NCI-H2029 treated with DMSO at 0.1 percent for 48 hours (cell line): ENCODE measurements at places on chromosomes 2 and 18.

GRCh38 chr18:48319801-48320638, 89.2 kb downstream of the ZBTB7C start:
- DNase-seq, result peak; percentile 92

GRCh38 chr18:35479911-35480586, 17.7 kb downstream of the INO80C start:
- DNase-seq, result no peak

GRCh38 chr18:407626-408224, 92.8 kb downstream of the COLEC12 start:
- no peak for DNase-seq

DNA sequence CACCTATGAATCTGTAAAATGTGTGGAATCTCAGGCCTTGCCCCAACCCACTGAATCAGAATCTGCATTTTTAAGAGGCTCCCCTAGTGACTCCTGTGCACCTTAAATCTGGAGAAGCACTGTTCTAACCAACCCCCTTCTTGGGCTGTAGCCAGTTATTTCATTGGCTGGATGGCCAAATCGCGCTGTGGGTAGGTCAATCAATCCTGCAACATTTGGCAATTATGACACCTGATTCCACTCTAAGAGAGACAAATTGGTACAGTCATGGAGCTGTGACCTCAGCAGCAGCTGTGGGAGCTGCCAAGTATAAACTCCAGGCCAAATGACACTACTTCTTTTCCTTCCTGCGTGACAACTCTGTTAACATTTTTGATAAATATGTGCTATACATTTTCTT, 208.7 kb downstream of the CLIP4 start:
- no peak for DNase-seq

DNA sequence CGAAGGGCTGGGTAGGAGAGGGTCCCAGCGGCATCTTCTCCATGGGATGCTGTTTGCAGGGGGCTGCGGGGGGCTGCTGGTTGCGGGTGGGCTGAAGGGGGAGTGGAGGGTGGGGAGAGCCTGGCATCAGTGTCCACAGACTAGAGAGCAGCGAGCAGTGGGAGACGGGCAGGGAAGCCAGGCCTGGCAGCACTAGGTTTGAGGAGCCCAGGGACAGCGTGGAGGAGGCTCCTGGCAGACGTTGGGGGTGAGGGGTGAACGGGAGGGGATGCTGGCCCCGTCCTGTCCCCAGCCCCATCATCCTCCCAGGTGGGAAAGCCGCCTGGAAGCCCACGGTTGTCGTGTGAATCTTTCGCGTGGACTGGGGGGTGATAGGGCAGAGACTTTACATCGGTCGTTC, 48.2 kb upstream of the TFCP2L1 start:
- DNase-seq, result no peak

DNA sequence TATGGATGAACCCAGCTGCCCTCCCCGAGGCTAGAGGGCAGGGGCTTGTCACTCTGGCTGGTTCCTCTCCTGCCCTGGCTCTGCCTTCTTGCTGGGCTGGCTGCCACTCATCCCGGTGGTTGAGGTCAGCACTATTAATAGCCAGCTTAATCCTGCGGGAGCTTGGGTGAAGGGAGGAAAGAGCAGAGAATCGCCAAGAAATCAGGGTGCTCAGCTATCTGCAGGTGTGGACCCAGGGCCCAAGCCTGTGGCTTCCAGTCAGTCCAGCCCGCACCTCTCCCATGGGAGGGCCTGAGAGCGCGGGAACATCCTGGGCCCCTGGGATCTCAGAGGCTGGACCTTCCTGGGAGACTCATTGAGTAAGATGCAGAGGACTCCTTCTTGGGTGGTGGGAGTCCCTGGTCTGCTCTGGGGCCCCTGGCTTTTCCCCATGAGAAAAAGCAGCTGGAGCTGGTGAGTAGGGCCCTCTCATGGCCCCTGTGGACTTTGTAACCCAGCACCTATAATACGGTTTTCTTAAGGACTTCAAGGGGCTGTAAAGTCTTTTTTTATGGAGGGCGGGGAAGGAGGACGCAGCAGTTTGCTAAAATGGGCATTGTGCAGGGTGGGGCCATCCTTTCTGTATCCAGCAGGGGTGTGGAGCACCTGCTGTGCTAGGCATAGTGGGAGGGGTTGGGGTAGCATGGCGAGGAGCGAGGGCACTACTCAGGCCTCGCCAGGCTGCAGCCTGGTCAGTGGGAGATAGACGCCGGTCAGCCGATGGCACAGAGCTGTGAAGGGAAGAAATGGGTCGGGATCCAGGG, 27.4 kb upstream of the CNNM3 start:
- no peak for DNase-seq

GRCh38 chr2:222038067-222038802, 260.6 kb downstream of the PAX3 start:
- no peak for DNase-seq

DNA sequence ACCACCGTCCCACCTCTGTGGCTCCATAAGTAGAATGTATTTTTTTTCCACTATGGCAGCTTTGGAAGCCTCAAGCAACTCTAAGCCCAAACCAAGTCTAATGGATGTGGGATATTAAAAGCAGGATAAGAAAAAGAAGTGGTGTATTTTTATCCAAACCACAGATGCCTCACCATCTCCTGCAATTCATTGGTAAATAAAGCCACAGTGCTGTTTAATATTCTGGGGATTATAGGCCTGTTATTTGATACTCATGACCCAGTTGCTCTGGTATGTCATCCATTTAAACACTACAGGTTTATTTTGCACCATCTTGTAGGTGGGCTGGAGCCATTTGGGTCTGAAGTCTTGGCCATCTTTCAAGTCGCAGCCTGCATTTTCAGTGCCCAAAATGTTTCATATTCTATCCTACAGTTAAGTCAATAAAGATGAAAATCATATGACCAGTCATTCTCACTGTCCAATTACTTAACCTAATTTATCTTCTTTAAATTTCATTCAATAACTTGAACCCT, 279.5 kb upstream of the EPHA4 start:
- DNase-seq, result no peak

- no peak for DNase-seq
Observed at GRCh38 chr18:56291294-56291693, 347.1 kb downstream of the TXNL1 start.

- no peak for DNase-seq
Observed at GRCh38 chr2:227826019-227826521, 12.4 kb downstream of the CCL20 start.

DNA sequence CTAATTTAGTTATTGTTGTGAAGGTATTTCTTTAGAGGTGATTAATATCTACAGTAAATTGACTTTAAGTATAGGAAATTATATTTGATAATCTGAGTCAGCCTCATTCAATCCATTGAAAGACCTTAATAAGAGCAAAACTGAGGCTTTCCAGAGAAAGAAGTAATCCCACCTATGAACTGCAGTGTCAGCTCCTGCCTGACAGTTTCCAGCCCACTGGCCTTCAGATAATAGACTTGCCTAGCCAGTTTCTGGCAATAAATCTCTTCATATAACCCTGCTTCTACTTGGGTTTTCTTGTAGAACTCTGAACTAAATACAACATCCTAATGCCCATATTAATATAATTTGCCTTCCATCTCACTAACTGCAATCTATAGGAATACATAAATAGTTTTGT, 437.9 kb upstream of the UBE2E3 start:
- DNase-seq, result no peak

GRCh38 chr2:72830273-72830672, 4.4 kb upstream of the EXOC6B start:
- no peak for DNase-seq

DNA sequence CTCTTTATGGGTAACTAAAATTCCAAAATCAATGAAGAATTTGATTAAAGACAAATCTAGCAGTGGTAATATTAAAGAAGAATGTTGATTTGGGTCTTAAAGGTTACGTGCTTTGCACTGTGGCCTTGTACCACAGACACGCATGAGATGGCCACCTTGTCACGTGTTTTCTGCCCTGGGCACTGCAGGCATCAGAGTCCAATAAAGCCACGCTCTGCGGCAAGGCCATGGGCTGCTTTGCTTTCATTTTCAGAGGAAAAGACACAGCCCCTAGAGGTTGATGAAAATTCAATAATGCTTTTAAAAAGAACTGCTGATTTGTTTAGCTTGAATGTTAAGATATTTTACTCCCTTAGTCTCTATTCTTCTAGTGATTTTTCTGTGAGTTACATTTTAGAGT, 30.4 kb downstream of the AOX1 start:
- no peak for DNase-seq

DNA sequence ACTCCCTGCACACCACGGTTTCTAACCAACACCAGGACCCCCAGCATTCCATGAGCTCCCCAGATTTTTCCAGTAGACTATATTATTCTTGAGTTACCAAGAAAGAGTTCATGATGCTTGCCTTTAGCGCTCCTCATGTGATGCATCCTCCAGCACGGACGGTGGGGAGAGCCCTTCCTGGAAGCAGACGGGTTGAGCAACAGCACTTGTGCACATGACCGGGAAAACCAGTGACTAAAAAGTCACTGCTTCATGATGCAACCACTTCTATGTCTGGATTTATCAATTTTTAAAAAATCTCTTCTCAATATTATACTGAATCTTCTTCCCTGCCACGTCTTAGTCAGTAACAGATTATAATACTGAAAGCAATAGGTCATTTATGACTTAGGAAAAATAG, 20.4 kb upstream of the DOK6 start:
- no peak for DNase-seq

DNA sequence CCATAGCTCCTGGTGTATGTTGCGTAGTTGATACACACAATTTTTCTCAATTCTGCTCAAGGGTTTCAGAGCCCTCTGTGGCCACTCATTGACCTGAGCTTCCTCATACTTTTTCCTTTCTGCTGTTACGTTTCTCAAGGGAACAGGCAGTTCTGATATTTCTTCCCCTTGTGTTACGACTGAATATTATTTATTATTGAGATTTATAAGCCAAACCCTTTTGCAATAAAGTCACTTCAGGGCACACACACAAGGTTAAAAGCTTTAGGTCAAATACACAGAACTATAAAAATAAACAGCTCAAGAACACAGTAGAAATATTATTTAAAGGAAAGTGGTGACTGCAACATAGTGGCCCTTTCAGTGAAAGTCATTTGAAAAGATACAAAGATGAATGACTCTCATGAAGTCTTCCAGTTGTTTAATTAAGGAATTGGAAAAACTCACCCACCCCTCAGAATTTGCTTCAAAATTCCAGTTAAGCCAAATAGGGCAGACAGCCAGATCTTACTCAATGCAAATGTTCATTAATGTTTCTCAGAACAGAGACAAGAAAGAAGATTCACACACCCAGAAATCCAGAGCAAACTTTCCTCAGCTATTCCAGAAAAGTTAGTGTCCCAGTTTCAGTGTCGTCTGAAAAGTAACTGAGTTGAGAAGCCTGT, 179.7 kb downstream of the TRIB2 start:
- DNase-seq, result no peak
